ENCODE measurements at places on chromosomes 1 and 21.

DNA sequence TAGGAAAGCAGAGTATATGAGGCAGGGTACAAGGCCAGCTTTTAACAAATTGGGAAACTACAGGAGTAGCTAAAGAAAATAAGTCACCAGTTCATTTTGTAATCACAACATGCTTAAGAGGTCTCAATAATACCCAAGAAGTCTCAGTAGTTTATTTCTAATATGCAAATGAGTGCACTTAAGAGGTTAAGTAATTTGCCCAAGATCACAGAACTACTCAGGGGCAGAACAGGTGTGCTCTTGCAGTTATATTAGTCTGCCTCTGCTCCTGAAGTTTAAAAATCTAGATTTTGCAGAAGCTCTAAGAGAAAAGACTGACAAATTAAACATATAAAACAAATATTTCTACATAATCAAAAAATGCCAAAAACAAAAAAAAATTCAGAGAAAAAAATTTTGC lies 6.9 kb downstream of the EPS15 start:
- DNase-seq: no peak

DNA sequence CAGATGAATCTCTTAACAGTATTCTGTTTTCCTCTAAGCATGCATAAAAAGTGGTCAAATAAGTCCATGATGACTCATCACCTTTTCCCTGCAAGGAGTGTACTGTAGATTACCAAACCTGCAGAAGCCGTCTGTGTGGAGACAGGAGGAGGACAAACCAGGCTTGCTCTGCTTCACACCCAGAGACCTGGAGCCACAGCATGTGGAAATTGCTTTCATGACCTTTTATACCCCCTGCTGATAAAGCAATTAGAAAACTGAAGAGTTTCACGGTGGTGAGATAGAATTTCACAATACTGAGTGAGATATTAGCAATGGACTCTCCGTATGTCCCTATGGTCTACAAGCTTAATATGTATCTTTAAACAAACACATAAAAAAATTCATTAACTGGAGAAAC lies 9.4 kb downstream of the CORT start:
- no peak for DNase-seq

GRCh38 chr21:25453524-25453923 lies 153.8 kb downstream of the MRPL39 start:
- no peak for DNase-seq

DNA sequence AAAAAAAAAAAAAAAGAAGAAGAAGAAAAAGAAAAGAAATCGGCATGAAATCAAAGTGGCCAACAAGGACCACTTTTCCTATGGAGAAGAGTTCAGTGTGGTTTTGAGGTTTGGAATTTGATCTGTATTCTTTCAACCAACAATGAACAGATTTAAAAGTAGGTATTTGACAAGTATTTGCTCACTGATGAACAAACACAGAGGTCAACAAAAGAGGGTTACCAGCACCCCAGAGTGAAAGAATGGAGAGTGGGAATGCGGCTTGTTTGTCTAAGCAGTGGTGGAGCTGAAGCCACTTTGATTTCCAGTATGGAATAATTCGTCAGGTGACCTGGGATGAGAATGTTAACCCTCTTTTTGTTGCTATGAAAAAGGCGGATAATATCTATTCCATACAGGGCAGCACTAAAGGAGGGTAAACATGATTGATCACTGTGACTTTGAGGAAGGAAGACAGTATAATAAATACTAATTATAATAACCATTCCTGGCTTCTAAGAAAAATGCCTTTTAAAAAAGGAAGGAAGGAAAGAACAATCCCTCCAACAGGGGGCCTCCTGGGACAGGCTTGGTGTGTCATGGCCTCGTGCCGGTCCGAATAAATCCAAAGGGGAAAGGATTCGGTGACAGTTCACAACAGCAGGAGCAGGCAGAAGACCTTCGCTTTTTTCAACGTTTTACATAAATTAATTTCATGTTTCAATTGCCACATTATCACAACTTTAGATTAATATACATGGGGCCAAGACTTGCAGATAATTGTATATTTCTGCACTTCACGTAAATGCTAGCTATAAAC lies 37.2 kb upstream of the SIM2 start:
- no peak for DNase-seq

- no peak for DNase-seq
Observed at GRCh38 chr1:110433803-110434202, 17.1 kb upstream of the PROK1 start.

GRCh38 chr1:42128964-42129363 lies 24.2 kb upstream of the GUCA2B start:
- no peak for DNase-seq

- DNase-seq: no peak
Observed at GRCh38 chr1:240691909-240692705, 80.2 kb upstream of the GREM2 start.

DNA sequence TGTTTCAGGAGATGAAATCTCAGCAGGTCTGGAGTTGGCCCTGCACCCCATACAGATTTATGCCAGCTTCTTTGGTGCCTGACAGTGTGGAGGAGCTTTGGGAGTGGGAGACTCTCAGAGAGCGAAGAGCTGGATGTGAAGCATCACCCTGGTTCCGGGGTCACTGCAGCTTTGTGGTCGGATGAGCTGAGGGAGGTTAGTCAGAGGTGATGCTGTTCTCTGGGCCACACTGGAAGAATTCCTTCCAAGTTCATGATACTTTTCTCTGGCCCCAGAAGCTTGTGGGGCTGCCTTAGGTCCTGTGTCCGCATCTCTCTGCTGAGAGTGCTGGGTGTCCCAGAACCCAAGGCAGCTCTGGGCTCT lies 467.8 kb downstream of the CAMTA1 start:
- no peak for DNase-seq
